ENCODE measurements at places on chromosomes 5 and 9. TPM values are rescaled to one million over a fixed set of nuclear protein-coding genes. Genes with fewer than 3 reads are reported as not detected.

CCNJL gene
- 10.1 TPM for total RNA-seq

WDR70 gene
- 31.3 TPM for total RNA-seq

LHX3 gene
- total RNA-seq: not detected

WNT8A gene
- not detected for total RNA-seq

DNA sequence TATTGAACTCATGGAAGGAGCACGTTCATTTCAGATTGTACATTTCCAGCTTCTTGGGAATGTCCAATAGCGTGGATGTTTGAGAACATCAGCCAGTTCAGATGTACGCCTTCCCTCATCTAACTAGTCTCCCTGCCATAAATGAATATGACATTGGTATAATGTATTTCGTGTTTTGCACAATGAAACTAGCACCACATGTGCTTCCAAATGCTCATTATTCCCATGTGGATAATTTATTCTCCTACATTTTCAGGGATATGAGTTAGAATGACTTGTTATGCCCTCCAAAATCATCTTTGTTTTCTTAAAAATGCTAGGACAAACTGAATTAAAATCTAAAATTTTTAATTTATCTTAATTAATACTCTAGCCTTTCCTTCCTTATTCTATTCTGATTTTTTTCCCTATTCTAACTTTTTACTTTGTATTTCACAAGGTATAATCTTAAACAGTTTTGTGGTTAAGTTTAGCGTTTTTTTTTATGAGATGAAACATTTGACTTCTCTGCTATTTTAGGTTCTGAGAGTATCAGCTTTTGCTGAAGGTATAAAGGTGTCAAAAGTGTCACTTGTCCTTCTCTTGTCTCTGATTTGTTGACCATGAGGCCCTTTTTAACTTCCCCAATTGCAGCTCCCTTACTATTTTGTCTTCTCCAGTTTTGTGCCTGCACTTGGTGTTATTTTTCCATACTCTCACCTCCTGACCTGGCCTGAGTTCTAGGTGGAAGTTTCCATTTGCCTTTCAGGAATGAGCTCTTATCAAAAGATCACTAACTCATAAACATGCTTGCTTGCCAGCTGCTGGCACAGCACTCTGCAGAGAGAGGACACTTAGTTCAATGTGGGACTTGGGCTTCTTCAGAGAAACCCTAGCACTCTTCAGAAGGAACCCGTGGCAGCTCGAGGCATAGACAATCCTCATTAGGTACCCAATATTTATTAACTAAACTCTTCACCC lies 106.8 kb downstream of the FRMD3 start:
- DNase-seq: peak; percentile 89

FBP1 gene
- 20.3 TPM for total RNA-seq
